ENCODE measurements at places on chromosomes 11 and 22.

DNA sequence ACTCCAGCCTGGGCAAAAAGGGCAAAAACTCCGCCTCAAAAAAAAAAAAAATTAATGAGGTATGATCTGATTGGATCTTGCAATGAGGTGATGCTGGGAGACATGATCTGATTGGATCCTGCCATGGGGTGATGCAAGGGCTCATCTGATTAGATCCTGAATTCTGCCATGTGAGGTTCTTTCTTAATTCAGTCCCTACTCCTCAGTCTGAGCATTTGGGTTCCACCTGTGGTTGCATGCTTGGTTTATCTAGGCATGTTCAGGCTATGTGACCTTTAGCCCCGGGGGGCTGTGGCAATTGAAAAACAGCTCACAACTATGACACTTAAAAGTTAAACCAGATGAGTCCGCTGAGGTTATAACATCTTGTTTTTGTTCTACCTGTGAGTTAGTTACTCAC, 4.8 kb upstream of the TRIM6 start:
- no peak for DNase-seq

DNA sequence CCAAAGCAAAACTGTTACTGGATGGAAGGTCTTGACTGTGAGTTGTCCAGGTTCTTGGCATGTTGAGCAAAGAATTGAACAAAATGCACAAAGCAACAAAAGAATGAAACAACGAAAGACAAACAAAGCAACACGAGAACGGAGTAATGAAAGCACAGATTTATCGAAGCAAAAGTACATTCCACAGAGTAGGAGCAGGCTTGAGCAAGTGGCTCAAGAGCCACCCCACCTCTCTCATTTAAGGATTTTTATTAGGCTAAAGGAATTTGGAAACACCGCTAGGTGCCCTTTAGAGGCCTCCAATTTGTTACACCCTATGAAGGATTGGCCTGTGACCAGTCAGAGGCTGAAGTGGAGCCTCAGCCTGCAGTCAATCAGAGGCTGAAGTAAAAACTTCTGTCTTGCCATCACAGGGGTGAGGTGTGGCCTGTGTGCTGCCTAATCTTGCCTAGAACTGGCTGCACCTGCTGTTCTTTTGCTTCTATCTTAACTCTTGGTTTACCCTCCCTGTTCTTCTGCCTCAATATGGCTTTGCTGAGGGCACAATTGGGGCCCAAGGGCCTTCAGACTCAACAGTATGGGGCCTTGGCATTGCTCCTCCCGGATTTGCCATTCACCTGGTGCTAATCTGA, 59.4 kb upstream of the FTH1 start:
- DNase-seq: no peak

DNA sequence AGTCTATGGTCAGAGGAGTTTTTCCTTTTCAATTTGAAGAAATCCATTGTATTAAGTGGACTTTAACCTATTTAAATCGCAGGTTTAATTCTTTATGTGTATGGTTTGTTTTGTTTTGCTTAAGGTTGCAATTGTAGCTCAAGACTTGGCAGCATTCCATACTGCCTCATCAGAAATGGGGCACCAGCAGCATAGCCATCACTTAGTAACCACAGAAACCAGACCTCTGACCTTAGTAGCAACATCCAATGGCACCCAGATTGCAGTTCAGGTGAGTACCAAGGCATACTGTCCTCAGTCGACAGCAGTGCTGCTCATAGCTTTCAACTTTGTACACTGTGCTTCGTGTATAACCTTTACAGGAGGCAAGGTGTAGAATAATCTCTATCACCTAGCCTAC, 48.4 kb upstream of the WEE1 start:
- DNase-seq: no peak

DNA sequence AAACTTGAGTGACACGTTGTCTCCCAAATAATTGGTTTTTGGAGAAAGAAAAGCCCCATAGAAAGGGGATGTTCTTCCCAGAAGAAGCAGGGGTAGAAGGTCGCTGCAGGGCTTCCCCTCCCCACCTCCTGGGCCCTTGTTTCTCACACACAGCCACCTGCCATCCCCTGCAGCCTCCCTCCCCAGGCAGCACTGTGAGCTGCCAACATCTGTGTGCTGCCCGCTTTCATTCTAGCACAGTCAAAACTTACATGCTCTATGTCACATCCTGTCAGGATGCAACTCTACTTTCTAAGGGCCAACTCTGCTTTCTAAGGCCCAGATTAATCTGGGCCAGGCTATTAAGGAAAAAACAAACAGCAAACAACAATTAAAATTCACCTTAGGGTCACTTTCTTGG, 309.4 kb upstream of the ZC3H12C start:
- no peak for DNase-seq

GRCh38 chr11:20364341-20364792, 853 bp downstream of the HTATIP2 start:
- no peak for DNase-seq

DNA sequence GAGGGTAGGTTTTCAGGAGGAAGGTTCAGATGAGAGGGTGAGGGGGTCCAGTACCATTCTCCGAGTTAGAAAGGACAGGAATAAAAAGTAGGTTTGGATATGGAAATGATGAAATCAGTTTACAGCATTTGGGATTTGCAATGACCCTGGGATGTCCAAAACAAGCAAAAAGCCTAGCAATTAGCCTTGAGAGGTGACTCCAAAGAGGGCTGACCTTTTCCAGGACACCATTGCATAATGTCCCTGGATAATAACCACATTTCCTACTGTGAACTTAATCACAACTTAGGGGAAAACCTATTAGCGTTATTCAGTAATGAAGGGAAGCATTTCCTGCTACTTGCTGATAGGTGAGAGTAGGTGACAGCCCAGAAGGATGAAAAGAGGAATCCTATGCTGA, 101.4 kb upstream of the ARHGAP42 start:
- no peak for DNase-seq

GRCh38 chr11:22677153-22677903, 10.9 kb downstream of the GAS2 start:
- no peak for DNase-seq

- no peak for DNase-seq
Measured at GRCh38 chr11:78560153-78560552, 14.5 kb downstream of the NARS2 start.

GRCh38 chr22:44523981-44524759, 26.1 kb upstream of the RTL6 start:
- peak; percentile 92 for DNase-seq

DNA sequence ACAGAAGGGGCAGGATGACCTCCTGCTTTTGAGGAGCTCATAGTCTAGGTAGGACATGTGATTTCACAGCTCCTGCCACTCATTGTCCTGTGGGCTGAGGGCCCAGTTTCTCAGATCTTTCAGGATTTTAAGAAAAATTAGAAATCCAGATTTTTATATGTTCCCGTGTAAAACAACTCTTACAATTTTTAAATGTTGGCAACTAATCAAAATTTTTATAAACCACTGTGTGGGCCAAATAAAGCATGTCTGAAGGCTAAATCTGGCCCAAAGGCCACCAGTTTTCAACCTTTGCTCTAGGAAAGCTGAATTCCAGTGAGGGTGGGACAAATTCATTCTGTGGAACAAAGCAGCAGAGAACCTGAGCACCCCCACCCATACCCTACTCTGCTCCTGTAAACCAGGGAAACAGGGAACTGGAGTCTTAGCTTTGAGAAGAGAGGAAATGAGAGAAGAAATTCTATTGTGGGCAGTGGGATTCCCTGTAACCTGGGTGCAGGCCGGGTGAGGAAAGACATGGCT, 20.6 kb downstream of the LRRC32 start:
- no peak for DNase-seq

DNA sequence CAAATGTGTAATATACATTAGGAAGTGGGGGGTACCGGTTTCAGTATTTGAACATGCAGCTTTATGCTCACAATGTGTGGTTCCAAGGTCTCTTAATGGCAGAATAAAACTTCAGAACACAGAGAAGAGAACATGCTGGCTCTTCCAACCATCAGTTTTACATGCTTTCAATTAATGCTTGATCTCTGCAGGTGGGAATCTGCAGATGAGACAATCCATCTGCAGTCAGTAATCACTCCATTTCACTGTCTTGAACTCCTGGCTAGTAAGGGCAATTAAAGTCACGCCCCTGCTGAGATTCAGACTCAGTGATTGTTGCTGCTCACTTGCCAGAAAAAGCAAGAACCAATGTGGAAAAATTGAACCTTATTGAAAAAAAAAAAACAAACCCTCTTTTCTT, 945.7 kb downstream of the DLG2 start:
- DNase-seq: no peak

- DNase-seq: no peak
Measured at GRCh38 chr22:35708917-35709316, 8.8 kb upstream of the APOL5 start.

- DNase-seq: no peak
Measured at GRCh38 chr11:97237151-97237550, 847.3 kb downstream of the JRKL start.

DNA sequence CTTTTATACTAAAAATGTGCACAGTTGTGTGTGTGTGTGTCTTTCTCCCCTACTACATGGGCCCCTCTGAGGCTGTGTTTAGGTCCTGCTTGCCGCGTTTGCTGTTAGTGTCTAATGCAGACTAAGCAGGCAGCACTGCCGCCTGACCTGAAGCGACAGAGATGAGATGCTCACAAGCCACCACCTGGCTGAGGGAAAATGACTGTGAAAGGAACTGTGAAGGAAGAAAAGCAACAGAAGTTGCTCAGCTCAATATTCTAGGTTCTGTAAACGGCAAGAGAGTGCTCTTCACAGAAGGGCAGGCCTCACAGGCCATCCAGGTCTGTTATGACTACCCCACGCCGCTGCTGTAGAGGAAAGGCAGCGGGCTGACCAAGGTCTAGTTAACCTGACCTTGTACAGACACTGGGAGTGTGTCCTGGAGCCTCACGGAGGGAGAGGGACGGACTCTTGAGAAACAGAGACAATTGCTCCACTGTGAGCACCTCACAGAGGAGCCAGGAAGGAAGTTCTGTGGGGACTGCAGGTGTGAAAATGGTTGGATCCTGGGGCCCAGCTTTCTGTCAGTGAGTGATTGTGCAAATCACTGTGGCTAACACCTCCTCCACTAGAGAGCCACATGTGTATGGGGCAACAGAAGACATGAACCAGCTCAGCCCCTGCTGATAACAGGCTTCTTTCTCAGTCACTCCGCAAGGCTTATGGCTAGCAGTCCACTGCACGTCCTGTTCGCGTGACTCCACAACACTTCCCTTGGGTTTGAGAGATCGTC, 31.3 kb upstream of the YPEL1 start:
- no peak for DNase-seq

GRCh38 chr11:62710001-62710345, 2.5 kb downstream of the GNG3 start:
- DNase-seq: no peak

DNA sequence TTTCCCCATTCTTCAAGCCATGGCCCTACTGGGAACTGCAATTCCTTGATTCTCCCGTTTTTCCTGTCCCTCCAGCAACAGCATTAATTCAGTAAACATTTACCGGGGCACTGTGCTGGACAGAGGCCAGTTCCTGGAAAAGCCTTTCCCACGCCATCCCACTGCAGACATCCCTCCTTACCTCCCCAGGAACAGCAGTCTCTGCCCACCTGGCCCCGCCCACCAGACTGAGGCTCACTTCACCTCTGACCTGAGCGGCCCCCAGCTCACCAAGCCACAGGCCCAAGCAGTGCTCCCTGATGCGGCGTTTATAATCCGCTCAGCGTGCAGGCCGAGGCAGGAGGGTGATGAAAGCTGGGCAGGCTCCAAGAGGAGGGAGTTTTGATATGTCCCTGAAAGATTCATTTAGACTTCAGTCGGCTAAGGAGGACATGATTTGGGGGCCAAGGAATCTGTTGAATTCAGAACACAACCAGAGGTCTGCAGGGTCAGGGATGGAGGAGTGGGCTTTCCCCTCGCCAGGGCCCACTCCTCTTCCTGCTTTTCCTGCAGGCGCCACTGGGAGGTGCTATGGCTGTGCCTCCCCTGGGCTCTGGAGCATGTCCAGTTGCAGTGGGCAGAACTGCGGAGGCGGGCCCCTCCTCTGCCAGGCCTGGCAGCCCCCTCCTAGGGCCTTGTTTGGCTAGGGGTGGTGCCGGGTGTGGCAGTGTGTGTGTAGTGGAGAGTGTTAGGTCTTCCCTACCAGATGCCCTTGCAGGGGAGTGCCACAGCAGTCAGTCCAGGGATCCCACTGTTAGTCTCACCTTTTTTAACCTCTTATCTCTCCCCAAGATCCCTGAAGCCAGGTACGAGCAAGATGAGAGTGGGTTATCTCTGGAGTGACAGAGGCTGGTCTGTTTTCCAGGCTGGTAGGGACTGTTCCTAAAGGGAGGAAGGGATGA, 1.4 kb upstream of the TAGLN start:
- no peak for DNase-seq

DNA sequence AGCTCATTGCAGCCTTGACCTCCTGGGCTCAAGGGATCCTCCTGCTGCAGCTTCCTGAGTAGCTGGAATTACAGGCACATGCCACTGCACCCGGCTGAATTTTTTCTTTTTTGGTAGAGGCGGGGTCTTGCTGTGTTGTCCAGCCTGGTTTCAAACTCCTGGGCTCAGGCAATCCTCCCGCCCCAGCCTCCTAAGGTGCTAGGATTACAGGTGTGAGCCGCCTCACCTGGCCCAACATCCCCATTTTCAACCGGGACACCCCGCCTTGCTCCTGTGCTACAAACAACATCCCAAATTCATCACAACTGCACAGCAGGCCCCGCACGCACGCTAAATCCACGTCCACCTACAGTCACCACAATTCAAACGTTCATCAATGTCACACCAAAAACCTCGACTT, 61.0 kb downstream of the ARFGAP3 start:
- no peak for DNase-seq

- no peak for DNase-seq
Measured at GRCh38 chr22:46969961-46970360, 207.5 kb downstream of the TBC1D22A start.
